Stimulated activated CD4-positive, alpha-beta T cell treated with anti-CD3 and anti-CD28 coated beads, Interleukin-2, amount 100 ng/mL, for 24 hours (primary cell): ENCODE measurements at places on chromosomes 5 and 9.

- no peak for DNase-seq
These were observed 22.6 kb downstream of the CCNJL start for GRCh38 chr5:160289721-160290120.

GRCh38 chr9:138100711-138101350, 223.2 kb downstream of the CACNA1B start:
- no peak for DNase-seq

DNA sequence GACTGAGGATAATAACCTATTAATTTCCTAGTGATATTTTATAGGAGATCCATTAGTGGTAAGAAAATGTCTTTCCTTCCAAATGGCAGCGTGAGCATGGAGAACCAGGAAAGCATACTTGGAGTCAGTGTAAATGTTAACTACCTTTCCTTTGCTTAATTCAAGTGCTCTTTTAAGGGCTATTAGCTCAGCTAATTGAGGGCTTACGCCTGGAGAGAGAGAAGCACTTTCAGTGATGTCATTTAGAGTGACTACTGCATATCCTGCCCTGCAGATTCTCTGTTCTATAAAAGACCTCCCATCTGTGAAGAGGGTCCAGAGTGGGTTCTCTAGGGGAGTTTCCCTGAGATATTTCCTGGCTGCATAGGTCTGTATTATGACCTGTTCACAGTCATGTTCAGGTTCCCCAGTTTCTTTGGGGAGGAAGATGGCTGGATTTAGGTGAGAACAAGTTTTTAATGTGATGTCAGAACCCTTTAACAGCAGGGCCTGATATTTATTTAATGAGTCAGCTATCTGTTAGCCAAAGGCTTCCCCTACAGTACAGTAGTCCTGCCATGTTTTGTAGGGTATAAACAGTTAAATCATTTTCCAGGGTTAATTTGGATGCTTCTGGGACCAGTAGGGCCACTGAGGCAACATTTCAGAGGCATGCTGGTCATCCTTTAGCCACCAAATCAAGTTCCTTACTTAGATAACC, 89.6 kb downstream of the TRIM36 start:
- no peak for DNase-seq

- DNase-seq: no peak
These were observed 336.6 kb upstream of the DAB2 start for GRCh38 chr5:39761199-39761950.

- DNase-seq: peak; percentile 86
These were observed 21.9 kb upstream of the QSOX2 start for GRCh38 chr9:136267261-136268111.

DNA sequence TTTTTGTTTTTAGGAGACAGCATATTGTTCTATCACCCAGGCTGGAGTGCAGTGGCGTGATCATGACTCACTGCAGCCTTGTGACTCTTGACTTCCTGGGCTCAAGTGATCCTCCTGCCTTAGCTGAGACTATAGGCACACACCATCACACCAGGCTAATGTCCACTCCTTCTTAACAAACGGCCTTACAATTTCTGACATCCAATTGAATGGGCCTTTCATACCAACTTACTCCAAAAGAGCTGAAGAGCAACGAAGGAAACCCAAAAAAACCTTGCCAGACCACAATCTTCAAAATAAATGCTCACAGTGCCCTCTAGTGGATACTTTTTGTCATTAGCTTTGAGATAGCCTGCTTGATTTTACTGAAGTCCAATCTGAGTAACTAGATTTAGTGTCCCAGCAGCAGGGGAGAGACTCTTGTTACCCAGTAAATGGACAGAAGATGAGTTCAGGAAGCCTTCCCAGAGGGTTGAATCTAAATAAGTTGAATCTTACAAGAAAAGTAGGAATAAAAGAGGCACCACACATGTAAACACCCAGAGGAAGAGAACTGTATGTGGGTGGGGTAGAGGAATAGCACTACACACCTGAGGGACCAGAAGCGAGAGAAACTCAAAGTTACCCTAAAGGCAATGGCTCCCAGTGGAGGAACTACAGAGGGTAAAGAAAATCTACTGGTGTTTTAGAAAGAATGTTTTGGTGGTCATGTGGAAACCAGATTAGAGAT, 9.3 kb downstream of the ZNF622 start:
- DNase-seq: peak; percentile 25
